ENCODE measurements at places on chromosomes 6 and 20. TPM values are rescaled to one million over a fixed set of nuclear protein-coding genes. Genes with fewer than 3 reads are reported as not detected.

Gene DNAH8
- total RNA-seq = not detected

Gene ATP6V1G2
- 1.2 TPM for total RNA-seq

DNA sequence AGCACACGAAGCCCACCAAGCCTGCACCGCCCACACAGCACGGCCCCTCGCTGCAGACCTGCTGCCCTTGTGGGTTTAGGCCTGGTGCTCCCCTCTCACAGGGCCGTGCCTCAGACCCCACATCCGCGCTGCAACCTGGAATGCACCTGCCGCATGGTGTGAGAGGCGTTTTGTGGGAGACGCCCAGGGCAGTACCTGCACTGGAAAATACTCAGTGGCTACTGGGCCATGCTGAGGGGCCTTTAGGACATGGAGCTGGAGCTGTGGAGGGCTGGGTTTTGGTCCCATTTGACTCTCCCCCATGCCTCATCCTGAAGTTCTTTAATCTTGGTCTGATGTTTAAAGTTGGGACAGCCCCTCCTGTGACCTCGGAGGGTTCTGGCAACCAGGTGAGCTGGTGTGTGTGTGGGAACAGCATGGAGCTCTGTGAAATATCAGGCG is 116.3 kb downstream of the ERMARD start:
- no peaks in the 10 kb centered on the region for H3K27me3 ChIP-seq
- no peaks in the 10 kb centered on the region for H3K4me1 ChIP-seq
- no peak for DNase-seq

DNA sequence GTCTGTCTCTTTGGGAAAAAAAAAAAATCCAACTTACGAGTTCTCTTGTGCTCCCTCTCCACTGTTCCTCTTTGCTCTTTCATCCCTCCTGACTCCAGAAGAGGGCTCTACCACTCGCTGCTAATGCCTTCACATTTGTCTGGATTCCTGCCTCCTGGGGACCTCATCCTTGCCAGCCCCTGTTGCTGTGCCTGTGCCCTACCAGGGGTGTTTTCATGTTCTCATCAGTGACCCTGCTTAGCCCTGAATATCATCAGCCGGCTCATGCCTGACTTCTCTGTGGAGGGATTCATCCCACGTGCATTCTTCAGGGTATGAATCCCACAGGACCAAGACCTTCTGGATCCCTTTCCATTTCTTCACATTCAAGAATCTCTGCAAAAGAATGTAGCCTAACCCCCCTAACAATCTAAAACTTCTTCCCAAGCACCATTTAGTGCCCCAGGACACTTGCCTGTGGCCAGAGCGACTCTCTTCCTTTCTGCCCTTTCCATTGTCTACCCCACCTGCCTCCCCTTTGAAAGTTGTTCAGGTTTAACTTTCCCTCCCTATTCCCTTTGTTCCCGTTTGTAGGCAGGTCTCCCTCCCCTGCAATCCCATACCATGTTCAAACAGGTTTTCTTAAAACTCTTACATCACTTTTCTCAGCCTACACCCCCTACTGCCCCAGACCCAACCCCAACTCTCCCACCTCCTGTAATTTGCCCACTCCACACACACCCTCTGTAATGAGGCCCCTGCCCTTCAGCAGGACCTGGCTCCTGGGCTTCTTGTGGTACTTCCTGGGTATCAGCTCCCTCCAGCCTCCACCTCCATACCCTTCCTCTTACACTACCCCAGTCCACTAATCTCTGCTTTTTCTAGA is 50.2 kb downstream of the RREB1 start:
- H3K4me1 ChIP-seq = peaks cover 8% of the 10 kb centered on the region
- H3K27ac ChIP-seq = no peak overlapping the region
- H3K27me3 ChIP-seq = no peaks in the 10 kb centered on the region
- no peak for DNase-seq

GRCh38 chr20:582204-582603 is 27.9 kb downstream of the TCF15 start:
- no peak overlapping the region for H3K4me3 ChIP-seq
- no peak overlapping the region for H3K27ac ChIP-seq
- no peak for DNase-seq

GRCh38 chr6:75305573-75305972 is 21.0 kb upstream of the TMEM30A start:
- no peak for DNase-seq
- H3K4me1 ChIP-seq = no peaks in the 10 kb centered on the region
- H3K27me3 ChIP-seq = no peaks in the 10 kb centered on the region
- H3K27ac ChIP-seq = no peak overlapping the region
- no peak overlapping the region for H3K4me3 ChIP-seq

GRCh38 chr6:14665827-14666724 is 548.5 kb downstream of the CD83 start:
- no peaks in the 10 kb centered on the region for H3K36me3 ChIP-seq
- DNase-seq = no peak
- no peak overlapping the region for H3K4me3 ChIP-seq
- H3K4me1 ChIP-seq = no peaks in the 10 kb centered on the region
- H3K27ac ChIP-seq = no peak overlapping the region
- H3K27me3 ChIP-seq = no peaks in the 10 kb centered on the region

DNA sequence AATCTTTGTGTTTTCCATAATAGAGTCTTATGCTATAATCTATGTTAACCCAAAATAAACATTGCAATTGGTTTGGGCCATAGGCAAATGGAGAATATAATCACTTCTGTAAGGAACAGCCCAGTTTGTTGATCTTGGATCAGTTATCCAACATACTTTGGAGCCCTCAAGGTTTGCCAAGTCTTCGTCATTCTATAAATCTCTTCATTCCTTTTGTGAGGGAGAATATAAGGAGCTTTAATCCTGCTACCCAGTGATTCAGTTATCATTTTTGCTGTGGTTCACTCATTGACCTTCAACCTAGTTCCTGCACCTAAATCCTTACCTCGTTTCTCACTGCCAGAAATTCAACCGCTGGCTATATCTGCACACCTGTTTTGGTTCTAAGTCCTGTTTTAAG is 500.3 kb upstream of the PTCHD4 start:
- no peaks in the 10 kb centered on the region for H3K4me1 ChIP-seq
- H3K27ac ChIP-seq = no peak overlapping the region
- H3K4me3 ChIP-seq = no peak overlapping the region
- no peak for DNase-seq
- H3K36me3 ChIP-seq = no peaks in the 10 kb centered on the region

- H3K27ac ChIP-seq = no peak overlapping the region
- no peak overlapping the region for H3K4me3 ChIP-seq
- no peaks in the 10 kb centered on the region for H3K27me3 ChIP-seq
- H3K4me1 ChIP-seq = no peaks in the 10 kb centered on the region
- DNase-seq = no peak
Measured at GRCh38 chr6:51844336-51844735, 243.1 kb downstream of the PKHD1 start.

DNA sequence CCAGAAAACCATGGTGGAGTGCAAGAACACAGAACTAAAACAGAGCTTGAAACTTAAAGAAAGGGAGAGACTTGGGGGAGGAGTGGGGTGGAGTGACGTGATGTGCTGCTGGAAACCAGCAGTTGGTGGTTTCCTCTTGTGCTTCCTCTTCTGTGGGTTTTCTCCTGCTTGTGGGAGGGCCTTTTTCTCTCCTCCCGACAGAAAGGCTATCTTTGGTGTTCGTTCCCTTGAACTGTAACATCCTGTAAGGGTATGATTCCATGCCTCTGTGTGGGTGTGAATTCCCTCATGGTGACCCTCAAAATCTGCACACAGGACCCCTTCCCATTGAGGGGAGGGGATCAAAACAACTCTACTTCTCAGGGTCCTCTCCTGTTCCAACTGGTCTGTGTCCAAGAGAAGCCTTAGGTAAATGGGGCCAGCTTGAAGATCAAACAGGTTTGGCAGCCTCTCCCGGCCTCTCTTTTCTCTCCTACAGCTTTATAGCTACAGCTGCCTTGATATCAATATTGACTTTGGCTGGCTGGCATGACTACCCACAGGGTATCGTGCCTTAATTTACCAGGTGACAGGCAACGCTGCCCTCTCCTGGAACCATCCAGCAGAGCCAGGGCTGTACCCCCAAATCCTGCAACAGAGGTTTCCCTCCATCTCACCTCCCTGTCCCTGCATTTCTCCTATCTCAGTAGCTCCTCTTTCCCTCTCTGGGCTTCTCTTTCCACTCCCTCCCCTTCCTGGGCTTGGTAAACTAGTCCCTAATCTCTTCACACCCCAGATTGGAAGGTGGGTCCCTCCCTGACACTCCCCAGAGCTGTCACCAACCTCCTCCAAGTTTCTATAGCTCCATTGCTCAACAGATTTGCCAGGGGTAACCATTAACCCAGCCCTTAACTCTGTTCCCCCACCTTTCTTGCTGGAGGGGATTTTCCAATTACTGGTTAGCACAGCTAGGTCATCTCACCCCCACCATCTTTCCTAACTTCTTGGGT is 1.5 kb upstream of the MSH5 start:
- H3K27me3 ChIP-seq = no peaks in the 10 kb centered on the region
- peak overlapping the region; percentile 86 for H3K27ac ChIP-seq
- H3K4me1 ChIP-seq = peaks cover 29% of the 10 kb centered on the region
- DNase-seq = peak; percentile 52
- no peaks in the 10 kb centered on the region for H3K36me3 ChIP-seq

DNA sequence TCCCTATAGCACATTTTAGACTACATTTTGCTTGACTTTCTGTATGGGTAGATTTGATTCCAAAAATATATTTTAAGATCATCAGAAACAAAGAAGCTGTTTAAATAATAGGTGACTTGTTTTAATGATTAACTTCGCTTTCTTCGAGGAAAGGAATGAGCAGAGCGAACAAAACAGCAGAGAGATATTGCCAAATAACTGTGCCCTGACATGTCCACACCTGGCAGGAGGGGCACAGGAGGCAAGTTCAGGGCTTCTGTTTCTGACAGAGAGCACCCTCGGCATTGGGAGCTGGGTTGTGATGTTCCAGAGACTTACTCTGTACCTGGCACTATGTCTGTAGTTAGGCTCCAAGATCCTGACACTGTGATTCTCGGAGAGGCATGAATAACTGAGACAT is 155.7 kb upstream of the SASH1 start:
- H3K4me1 ChIP-seq = no peaks in the 10 kb centered on the region
- no peaks in the 10 kb centered on the region for H3K36me3 ChIP-seq
- no peak overlapping the region for H3K27ac ChIP-seq
- DNase-seq = no peak
